GM12891 (cell line): ENCODE measurements at places on chromosomes 1 and 21.

DNA sequence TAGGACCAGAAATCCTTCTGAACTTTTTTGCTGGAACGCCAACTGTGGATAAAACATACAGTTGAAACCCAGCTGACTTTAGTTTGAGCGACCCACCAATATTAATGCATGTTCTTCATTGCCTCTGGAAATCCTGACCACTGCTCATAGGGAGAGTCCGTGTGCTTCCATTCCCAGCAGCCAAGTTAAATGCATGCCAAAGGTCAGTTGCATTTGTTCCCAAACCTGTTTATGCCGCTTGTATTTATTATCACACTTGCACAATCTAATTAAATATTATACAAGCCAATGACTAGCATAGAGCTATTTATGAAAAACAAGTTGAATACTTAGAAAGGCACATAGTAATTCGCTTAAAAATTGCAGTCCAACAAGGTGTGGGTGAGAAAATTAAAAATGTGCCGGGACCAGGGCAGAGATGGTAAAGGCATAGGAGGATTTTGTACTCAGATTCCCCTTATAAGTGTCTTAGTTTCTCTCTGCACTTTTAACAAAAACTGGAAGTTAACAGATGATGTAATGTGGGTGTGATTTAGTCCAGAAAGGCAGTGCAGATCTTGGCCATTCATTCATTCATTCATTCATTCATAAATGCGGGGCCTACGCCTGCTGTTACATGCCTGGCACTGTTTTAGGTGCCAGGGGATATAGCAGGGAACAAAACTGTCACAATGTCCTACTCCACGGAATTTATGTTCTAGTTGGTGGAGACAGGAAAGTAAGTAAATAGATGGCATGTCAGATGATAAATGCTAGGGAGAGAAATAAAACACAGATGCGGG lies 99.7 kb downstream of the PRDM2 start:
- DNase-seq, result no peak

GRCh38 chr1:89546082-89546889 lies 21.7 kb downstream of the LRRC8B start:
- DNase-seq, result no peak

DNA sequence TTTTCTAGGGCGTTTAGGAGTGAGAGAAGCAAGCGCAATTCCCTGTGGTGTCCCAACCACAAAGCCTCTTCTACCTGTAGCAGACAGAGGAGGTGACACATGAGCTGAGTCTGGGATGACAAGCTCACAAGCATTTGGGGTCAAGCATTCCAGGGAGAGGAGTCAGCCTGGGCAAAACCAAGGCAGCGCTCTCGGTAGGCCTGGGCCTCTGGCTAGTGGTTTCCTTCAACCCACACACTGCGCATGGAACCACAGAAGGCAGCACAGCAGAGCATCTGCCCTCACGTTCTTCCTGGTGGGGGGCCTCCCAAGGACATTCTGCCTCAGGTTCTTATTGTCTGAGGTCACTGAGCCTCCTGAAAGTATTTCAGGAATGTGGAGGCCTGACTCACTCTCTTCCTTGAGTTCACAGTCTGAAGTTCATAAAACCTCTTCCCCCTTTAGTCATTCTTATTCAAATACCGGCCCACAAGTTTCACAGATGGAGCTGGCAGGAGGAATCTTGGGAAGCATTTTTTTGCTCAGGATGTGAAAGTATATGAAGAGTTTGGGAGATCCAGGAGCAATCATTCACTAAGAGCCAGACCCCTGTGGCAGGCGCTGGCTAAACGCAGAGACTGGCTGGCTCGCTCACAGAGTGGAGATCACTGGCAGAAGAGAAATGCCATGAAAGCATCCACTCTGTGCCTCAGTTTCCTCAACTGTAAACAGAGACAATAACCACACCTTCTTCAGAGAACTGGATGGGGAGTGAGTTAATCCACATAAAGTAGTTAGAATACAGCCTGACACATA lies 26.8 kb downstream of the CCN1 start:
- DNase-seq, result no peak

DNA sequence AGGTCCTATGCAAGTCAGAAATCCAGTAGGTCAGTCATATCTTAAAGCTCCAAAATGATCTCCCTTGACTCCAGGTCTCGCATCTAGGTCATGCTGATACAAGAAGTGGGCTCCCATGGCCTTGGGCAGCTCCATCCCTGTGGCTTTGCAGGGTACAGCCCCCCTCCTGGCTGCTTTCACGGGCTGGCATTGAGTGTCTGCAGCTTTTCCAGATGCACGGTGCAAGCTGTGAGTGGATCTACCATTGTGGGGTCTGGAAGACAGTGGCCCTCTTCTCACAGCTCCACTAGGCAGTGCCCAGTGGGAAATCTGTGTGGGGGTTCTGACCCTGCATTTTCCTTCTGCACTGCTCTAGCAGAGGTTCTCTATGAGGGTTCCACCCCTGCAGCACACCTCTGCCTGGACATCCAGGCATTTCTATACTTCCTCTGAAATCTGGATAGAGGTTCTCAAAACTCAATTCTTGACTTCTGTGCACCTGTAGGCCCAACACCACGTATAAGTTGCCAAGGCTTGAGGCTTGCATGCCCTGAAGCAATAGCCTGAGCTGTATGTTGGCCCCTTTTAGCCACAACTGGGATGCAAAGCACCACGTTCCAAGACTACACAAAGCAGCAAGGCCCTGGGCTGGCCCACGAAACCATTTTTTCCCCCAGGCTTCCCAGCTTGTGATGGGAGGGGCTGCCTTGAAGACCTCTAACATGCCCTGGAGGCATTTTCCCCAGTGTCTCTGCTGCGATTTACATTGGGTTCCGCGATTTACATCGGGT lies 472.7 kb downstream of the NPHP4 start:
- no peak for DNase-seq

DNA sequence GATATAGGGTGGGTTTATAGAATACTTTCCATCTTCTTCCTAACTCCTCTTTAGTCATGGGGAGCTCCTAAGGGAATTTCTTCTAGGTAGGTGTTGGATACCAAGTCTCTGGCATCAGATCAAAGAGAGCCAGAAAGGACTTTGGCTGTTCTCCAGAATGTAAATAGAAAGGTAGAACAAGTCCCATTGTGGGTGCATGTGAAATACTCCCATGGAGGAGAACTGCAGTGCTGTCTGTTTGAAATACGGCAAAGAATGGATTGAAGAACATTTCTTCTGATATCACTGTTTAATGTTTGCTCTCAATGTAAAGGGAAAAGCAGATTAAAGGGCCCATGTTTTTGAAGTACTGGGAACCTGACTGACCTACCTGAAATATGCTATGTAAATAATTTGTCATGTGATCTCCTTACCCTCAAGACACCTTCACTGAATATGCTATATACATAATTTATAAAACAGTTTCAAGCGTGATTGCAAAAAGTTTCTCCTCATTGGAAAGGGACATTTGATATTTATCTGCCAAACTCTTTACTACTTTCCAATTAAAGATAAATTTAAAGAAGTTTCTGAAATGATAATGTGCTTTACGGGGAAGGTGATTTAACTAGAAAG lies 65.9 kb downstream of the LAMC1 start:
- no peak for DNase-seq

DNA sequence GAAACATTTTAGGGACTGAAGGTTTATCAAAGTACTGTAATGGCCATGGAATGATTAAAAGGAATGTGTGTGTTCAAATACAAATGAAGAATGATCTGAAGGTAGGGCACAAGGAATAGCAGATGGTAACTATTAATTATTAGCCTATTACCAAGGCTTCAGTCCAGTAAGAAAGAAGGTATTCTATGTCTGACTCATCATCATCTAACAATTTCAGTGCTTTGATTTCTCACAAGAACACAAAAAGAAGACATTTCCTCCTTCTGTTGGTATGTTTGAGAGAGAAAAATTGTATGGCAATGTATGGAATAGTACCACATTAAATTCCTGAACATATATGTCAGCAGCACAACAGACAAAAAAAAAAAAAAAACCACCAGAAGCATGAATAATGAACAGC lies 57.5 kb downstream of the TYW3 start:
- no peak for DNase-seq

GRCh38 chr21:45950740-45951515 lies 30.6 kb upstream of the COL6A1 start:
- DNase-seq, result no peak
